AG04450 (cell line): ENCODE measurements at places on chromosomes 16 and 17.

DNA sequence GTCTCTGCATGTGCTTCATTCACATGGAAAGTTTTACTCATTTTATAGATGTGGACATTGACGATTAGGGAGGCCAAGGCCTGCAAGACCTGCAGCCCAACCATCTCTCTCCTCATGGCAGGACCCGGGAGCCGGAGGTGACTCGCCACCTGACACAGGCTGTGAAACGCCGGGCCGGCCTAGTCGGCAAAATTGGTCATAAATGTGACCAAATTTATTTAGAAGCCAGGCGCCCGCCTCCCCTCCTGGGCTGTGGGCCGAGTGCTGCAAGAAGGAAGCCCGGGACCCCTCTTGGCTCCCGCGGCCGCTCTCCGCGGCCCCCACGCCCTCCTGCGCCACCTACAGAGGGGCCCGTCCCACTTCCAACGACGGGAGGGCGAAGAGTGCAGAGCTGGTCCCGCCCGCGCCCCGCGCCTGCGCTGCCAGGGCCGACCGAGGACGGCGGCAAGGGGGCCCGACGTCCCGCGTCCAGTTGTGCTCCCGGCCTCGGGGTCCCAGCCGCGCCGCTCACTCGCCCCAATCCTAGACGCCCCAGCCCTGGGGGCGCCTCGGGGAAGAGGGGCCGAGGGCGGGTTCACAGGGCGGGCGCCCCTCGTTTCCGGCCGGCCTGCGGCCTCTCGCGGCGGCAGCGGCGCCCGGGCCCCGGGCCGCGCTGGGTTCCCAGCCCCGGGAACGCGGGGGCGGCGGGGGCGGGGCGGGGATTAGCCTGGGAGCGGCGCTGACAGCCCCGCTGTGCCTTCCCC lies 47.5 kb downstream of the WNT3 start:
- DNase-seq = no peak

DNA sequence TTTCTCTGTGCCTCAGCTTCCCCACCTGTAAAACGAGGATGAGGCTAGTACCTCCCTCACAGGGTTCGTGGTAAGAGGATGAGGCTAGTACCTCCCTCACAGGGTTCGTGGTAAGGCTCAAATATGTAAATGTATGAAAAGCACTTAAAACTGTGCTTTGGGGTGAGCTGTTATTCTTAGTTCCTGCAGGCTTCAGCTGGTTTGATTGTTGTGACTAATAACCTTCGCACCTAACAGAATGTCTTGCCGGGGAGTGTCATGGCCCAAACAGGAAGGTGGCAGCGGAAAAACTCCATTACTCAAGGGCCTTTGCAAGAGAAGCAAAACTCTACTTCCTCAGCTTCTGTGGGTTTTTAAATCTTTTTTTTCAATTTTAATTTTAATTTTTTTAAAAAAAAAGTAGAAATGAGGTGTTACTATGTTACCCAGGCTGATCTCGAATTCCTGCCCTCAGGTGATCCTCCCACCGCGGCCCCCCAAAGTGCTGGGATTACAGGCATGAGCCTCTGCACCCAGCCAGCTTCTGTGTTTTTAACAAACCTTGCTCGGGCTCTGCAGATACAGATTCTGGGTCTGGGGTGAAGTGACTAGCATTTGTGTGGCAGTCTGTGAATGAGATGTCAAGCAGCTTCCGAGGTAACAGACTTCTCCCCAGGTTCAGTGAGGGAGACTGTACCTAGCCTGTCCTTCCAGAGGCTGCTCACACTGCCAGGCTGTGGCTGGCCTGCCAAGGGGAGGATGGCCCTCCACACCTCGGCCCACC lies 103.0 kb downstream of the RAB11FIP4 start:
- DNase-seq = no peak

DNA sequence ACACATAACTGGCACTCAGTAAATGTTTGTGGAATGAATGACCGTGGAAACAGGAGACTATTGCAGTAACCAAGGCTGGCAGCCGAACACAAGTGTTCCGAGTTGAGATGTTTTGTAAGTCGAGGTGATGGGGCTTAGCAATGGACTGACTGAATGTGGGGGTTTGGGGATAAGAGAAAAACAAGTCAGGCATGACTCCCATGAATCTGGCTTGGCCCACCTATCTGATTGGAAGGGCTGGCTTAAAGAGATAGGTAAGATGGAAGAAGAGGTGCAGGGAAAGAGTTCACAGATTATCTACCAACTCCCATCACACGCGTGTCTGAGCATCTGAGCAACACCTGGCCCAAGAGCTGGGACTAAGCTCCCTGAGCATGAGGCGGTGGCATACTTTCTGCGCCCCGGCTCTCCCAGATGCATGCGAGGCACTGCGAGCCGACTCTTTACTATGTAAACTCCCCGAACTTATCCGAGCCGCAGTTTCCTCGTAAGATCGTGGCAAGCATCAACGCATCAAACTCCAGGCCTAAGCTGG lies 539 bp downstream of the IFT20 start:
- DNase-seq = no peak

- DNase-seq = no peak
These were observed 2.0 kb downstream of the P2RX1 start for GRCh38 chr17:3914312-3914670.

DNA sequence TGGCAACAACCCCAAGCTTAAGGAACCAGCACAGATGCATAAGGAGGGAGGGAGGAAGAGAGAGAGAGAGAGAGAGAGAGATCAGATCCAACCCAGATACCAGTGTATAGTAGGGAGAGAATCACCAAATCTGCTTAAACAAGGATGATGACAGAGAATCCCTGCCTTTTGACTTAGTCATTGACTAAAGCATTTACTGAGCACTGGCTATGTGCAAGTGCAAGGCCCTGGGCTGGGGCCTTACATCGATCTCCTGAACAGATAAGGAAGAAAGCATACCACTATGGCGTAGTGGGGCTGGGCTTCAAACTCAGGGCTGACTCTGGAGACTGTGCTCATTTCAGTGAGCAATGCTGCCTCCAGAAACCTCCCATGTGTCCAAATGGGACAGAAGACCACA lies 15.8 kb downstream of the TSNAXIP1 start:
- no peak for DNase-seq

DNA sequence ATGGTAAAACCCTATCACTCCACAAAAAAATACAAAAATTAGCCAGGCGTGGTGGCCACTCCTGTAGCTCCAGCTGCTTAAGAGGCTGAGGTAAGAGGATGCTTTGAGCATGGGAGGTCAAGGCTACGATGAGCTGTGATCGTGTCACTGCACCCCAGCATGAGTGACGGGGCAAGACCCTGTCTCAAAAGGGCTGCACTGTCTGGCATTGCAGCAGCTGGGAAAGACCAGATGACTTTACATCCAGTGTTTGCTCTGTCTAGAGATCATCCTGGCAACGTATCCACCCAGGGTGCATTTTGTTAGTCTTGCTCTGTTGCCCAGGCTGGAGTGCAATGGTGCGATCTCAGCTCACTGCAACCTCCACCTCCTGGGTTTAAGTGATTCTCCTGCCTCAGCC lies 52.0 kb downstream of the MRM3 start:
- no peak for DNase-seq

DNA sequence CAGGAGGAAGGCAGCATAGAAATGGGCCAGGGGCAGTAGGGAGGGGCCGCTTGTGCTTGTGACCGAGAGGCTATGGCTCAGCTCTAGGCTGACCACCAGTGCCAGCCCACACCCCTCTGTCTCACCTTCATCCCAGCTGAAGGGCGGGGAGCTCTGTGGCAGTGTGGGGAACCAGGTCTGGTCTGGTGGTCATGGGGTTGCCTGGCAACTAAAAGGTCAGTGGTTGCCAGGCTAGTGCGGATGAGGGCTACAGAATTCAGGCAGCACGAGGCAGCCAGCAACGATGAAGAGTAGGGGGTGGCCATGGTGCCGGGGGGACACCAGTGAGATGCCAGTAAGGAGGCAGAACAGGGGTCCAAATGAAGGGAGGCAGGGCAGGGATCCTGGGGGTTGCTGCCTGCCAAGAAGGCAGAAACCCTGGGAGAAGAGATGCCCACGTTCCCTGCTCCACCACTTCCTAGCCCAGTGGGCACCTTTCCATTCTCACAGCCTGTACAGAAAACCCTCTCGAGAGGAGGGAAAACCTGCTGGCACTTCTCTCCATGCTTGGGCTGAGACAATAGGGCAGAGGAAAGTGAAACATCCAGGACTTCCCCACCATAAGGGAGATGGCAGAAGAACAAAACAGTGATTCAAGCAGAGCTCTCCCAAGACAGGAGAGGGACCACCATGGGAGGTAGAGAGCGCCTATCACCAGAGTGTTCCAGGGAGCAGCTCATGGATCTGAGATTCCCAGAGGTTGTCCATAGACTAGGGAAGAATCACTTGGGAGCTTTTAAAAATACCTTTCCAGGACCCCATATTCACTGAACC lies 39.7 kb downstream of the SRCIN1 start:
- DNase-seq = no peak

GRCh38 chr16:28210979-28211588 lies 681 bp downstream of the XPO6 start:
- no peak for DNase-seq

DNA sequence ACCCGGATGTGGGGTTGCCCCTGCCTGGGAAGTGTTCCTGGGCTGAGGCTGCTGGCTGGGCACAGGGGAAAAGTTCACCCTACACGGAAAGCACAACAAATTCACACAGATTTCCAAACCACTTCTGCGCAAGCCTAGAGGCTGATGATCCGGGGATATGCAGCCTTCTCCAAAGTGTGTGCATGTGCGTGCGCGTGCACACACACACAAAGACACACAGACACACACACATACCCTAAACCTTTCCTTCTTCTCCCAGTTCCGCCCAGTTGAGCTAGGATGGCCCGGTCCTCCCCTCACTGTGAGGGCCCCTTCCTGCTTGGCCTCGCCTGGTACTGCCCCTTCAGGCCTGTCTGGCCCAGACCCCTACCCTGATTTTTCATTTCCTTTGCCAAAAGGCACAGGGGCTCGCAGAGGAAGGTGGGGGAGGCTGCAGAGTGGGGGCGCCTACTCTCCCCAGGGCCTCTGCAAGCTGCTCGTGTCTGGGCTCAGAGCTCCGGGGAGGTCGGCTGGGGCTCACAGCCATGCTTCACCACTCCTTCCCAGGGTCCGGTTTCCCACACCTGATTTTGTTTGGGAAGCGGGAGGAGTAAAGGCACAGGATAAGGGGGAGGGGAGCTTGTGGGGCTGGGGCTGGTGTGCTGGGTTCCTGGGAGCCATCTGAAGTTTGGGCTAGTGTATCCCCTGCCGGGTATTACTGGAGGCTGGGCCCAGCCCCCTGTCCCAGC lies 144.7 kb downstream of the ENGASE start:
- no peak for DNase-seq

GRCh38 chr17:73064084-73064938 lies 28.2 kb downstream of the SLC39A11 start:
- DNase-seq = no peak

GRCh38 chr17:5249615-5250014 lies 15.0 kb upstream of the SCIMP start:
- peak; percentile 38 for DNase-seq

DNA sequence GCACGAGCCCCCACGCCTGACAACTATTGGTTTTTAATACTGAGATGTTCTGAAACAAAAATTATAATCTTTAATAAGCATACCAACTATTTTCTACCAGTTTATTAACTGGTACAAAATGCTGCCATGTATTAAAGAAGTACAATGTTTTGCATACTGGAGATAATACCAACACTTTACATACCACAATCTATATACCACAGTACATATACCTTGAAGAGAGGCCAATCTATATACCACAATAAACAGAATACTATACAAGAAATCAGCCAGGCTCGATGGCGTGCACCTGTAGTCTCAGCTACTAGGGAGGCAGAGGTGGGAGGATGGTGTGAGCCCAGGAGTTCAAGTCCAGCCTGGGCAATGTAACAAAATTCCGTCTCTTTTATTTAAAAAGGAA lies 9.9 kb downstream of the GPATCH8 start:
- DNase-seq = no peak

DNA sequence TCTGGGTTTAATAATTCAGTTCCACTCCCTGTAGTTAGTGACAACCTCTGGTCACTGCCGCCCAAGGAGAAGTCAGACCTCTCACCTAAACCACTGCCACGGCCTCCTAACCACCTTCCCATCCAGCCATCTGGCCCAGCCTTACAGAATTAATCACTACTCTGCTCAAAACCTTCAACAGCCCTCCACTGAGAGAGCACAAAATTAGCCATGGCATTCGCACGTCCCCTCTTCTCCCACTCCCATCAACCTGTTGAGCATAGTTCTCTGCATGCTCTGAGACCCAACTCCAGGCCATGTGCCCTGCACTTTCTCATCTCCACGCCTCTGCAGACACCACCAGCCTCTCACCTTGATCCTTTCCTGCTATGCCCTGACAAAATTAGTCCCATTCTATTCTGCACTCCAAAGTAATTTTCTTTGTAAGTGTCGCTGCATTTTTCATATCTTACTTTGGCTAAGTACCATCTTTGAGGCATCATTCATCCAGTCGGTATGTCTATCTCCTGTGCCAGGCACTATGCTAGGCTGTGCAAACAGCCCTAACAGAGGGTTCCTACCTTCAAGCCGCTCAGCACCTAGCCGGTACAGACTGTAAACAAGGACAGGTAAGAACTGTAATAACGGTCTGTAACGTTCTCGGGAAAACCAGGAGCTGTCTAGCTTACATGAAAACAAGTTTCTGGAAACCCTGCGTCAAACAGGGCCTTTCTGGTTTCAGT lies 963 bp downstream of the COPRS start:
- DNase-seq = no peak

DNA sequence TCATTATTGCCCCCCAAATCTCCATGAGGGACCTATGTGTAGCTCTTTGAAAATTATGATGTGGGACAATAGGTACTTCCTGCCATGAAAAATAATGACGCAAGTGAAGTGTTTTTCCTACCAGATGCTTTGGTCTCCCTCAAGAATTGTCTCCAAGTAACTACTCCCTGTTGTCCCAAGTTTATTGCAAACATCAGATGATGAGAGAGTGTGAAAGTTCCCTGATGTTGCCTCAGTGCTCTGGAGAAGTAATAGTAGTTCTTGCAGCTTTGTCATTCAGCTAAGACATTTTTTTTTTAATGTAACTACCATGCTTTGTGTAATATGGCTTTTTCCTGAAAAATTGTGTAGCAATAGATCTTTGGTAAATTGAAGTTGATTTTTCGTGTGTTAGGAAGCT lies 20.1 kb downstream of the LPCAT2 start:
- DNase-seq = no peak

- DNase-seq = no peak
These were observed 144.0 kb downstream of the SOX9 start for GRCh38 chr17:72264682-72265405.

GRCh38 chr16:58620396-58620795 lies 9.2 kb downstream of the CNOT1 start:
- DNase-seq = no peak
